ENCODE measurements at places on chromosomes 2 and 18.

DNA sequence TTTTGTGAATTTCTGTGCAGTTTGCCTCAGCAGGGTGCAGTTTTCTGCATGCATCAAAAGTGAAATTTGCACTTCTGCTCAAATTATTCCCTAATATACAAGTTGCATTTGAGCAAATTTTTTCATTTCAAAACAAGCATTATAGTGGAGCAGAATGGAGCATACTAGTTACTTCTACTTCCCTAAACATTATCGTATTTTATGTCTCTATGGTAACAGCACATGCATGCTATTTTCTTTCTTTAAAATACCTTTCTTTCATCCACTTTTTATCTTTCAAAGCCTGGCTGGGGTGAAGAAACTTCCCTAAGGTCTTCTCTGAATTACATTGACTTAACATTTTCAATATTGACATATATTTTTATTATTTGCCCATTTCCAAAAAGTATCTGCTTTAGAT lies 11.2 kb downstream of the RHBDD1 start:
- no peak for DNase-seq

DNA sequence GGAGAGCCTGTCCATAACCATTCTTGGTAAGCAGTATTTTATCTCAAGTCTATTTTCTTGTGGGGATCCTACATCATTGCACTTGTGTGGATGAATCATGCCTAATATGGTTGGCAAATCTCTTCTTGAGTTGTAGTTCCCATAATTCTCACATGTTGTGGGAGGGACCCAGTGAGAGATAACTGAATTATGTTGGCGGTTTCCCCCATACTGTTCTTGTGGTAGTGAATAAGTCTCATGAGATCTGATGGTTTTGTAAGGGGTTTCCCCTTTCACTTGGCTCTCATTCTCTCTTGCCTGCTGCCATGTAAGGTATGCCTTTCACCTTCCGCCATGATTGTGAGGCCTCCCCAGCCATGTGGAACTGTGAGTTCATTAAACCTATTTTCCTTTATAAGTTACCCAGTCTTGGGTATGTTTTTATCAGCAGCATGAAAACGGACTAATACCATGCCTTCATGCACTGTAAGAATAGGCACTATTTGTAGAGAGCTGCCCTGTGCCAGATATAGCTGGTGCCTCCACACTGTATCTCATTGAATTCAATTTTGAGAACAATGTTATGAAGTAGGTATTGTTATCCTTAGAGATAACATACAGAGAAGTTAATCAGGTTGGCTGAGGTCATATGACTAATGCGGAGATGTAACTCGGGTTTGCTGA lies 148.3 kb downstream of the PLCL1 start:
- no peak for DNase-seq

GRCh38 chr2:95122197-95122551 lies 566 bp upstream of the MRPS5 start:
- no peak for DNase-seq

DNA sequence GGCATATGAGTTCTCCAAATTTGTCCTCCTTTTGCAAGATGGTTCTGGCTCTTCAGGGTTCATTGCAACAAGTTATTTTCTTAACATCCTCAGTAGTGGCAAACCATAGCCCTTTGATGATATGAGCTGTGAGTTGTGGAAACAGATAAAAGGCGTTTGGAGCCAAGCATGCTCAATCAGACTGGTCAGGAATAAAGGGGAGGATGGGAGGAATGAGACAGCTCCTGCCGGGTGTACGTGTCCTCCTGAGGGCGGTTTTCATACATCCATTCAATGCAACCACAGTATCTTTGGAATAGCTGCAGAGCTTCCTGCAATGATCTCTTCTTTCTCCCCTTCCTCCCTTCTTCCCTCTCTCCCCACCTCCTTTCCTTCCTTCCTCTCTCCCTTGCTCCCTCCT lies 245.8 kb downstream of the GLI2 start:
- no peak for DNase-seq

DNA sequence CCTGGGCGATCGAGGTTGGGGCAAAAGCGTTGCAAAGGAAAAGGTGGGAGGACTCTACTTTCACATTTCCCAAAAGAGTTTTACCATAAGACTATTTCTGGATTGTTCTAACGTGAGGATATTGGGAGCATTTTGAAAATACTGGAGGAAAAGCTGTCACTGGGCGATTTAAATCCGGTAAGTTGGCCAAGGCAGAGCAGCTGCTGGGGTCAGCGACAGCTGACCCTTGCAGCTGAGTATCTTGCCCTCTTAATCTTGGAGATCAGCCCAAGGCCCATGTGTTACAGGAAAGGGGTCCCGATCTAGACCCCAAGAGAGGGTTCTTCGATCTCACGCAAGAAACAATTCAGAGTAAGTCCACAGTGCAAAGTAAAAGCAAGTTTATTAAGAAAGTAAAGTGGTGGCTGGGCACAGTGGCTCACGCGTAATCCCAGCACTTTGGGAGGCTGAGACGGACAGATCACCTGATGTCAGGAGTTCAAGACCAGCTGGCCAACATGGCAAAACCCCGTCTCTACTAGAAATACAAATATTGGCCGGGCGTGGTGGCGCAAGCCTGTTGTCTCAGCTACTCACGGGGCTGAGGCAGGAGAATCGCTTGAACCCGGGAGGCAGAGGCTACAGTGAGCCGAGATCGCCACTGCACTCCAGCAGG lies 964 bp upstream of the ST3GAL5 start:
- DNase-seq, result no peak

GRCh38 chr2:204750389-204750788 lies 205.1 kb downstream of the PARD3B start:
- no peak for DNase-seq

DNA sequence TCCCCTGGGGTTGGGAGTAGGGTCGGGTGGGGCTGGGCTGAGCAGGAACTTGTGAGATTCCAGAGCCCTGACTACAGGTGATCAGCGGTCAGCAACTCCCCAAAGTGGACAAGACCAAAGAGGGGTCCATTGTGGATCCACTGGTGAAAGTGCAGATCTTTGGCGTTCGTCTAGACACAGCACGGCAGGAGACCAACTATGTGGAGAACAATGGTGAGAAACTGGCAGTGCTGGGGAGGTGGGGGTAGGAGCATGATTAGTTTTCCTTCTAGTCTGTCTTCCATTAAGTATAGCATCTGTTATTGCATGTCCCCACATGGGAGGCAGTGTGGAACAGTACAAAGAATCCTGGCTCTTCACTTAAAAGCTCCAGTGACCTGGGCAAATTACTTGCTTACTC lies 23.7 kb downstream of the ZNF142 start:
- no peak for DNase-seq

DNA sequence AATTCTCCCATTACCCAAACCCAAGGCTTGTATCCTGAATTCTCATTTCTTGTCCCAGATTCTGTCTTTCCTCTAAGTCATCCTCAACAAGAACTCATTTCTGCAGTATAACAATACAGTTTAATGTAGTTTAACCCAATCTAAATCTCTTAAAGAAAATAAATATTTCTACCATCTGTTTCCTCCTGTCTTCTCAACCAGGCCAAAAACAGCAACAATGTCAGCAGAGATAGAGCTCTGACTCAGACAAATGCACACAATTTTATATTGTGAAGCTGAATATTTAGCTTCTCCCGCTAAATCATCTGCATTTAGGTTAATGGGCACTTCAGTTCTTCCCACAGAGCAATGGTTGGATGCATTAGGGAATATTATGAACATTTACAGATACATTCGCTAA lies 35.7 kb upstream of the KYNU start:
- DNase-seq, result no peak

GRCh38 chr2:232214053-232214452 lies 164.5 kb upstream of the ALPP start:
- no peak for DNase-seq

- no peak for DNase-seq
These were observed 152.2 kb downstream of the KCNH7 start for GRCh38 chr2:162686336-162686735.
